Activated CD4-positive, CD25-positive, alpha-beta regulatory T cell treated with anti-CD3 and anti-CD28 coated beads, Interleukin-2, amount 50 U/mL, for 72 hours (primary cell): ENCODE measurements at places on chromosomes 5 and 9.
A peak's percentile ranks its signal among the peaks of the same experiment; 100 is the strongest.

DNA sequence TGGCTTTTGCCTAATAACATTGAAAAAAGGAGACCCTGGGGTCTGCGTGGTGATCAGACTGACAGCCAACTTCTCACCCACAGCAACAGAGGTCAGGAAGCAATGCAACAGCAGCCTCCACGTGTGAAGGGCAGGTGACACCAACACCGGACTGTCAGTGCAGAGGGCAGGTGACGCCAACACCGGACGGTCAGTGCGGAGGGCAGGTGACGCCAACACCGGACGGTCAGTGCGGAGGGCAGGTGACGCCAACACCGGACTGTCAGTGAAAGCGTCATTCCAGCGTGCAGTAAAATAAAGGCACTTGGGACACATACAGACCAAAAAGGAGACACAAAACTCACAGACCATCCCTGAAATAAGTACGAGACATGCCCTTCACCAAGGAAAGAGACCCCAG, 37.2 kb upstream of the CEP72 start:
- no peak for DNase-seq

DNA sequence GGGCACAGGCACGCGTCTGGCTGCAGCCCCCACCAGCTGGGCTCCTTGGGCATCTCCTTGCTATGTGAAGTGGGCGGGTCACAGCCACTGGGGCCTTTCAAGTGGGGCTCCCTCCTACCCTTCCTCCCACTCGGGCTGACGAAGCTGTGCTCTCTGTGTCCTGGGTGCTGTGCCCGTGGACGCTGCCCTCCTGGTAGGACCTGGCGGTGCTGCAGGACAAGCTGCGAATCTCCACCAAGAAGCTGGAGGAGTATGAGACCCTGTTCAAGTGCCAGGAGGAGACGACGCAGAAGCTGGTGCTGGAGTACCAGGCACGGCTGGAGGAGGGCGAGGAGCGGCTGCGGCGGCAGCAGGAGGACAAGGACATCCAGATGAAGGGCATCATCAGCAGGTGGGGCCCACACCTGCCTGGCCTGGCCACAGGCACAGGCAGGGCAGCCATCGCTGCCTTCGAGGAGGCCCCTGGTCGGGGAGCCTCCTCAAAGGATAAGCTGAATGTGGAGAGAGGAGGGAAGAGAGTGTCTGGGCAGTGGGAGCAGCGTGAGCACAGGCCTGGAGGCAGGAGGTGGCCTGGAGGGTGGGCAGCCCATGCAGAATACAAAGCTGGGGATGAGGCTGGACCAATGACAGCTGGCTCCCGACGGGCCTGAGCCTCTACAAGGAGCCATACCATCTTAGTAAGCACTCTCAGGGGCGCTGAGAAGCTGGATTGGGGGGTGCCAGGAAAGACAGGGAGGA, 124.7 kb downstream of the DAB2IP start:
- DNase-seq, result no peak

- DNase-seq, result no peak
These were observed 192.4 kb downstream of the ADAMTSL1 start for GRCh38 chr9:18666348-18666747.

DNA sequence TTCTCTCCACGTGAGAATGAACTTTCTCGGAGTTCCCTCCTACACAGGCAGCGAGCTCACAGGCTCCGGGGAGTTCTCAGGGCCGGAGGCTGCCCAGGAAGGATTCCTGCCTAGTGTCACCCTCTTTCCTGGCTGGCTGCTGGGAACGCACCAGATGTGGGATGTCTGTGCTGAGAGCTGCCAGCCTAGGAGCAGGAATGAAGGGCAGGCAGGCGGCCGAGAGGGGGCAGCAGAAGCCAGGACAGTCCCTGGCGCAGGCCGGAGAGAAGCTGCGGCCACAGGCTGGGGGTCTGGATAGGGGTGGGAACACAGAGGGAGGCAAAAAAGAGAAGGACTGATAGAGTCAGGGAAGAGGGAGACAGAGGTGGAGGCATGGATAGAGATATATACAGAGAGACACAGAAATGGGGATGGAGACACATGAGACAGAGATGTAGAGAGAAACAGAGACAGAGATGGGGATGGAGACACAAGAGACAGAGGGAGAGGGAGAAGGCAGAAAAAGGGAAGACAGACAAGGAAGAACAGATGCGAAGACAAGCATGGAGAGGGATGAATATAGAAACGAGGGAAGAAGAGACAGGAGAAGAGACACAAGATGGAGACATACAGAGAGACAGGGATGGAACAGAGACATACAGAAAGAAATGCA, 25.3 kb upstream of the ENHO start:
- DNase-seq, result no peak

DNA sequence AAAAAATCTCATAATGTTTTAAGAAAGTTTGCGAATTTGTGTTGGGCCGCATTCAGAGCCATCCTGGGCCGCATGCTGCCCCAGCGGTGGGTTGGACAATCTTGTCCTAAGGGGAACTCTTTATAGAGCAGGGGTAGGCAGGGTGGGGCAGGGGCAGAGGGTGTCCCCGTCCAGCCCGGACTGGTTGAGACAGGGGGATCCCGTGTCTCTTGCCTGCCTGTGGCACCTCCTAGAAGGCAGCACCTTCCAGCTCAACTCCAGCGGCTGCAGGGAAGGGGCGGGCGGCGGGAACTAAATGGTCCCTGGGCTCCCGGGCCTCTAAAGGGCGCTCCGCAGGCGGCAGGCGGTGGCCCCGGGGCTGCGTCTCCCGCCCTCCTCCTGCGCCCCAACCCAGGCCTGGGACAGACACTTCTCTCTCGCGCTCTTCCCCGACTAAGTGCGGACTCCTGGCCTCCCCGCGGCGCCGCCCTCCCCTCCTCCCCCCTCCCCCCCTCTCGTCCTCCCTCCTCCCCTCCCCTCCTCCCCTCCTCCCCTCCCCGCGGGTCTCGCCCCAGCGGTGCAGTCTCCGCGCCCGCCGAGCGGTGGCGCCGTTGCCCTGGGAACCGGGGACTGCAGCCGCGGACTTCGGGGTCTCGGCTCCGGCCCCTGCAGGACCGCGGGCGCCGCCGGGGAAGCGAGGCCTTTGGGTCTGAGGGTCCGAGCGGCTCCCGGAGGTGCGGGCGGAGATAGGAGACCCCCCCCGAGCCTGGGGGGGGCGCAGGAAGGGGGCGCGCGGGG, 132.6 kb downstream of the MRPL36 start:
- no peak for DNase-seq

- no peak for DNase-seq
These were observed 90.2 kb downstream of the PLK2 start for GRCh38 chr5:58369513-58370190.

GRCh38 chr5:54746346-54746745, 228.8 kb downstream of the SNX18 start:
- no peak for DNase-seq

- no peak for DNase-seq
These were observed 47.7 kb downstream of the MAPKAP1 start for GRCh38 chr9:125659201-125659840.

- DNase-seq, result no peak
These were observed 38.6 kb downstream of the AMBP start for GRCh38 chr9:114039484-114039883.

DNA sequence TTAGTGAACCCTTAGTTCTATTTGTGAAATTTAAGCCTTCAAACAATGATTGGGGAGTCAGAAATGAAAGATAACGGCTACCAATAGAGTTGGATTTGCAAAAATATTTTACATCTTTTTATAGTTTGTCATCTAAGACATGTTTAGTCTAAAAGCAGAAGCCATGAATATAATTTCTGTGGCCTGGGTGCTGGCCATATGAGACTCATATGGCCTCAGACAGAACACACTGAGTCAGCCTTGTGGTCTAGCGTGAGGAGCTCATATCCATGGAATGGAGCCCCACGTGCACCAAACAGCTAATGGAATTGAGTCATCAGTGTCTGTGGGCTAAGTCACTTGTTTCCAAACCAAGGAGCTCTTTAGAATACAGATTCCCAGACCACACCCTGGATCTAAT, 240.7 kb upstream of the NREP start:
- DNase-seq, result no peak

DNA sequence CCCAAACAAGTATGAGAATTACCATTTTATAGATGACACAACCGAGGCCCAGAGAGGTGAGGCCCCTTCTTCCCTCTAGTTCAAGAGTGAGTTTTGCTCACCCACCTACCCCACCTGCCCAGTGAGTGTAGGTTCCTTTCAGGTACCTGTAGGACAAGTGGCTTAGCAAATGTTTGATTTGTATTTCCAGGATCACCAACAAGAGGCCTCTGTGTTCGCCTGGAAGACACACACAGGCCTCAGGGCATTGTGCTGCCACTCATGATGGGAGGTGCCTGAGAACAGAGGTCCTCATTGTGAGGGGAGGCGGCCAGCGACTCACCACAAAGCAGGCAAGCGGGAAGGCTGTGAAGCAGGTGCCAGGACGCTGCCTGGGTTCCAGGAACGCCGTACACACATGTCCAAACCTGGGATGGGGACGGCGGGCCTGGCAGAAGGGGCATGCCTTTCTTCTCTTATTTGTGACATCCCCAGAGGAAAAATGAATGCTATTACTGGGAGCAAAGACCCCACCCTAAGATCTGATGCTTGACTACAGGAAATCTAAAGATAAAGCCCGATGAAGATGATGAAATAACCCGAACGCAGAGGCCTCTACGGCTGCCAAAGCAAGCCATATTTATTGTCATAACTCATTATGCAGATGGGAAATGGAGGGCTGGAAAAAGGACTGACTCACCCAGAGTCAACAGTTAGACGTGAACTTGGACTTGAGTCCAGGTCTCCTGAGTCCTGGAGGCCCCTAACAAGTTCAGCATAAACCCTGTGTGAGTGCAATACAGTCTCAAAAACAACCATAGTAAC, 60.2 kb upstream of the SLC25A51 start:
- no peak for DNase-seq

DNA sequence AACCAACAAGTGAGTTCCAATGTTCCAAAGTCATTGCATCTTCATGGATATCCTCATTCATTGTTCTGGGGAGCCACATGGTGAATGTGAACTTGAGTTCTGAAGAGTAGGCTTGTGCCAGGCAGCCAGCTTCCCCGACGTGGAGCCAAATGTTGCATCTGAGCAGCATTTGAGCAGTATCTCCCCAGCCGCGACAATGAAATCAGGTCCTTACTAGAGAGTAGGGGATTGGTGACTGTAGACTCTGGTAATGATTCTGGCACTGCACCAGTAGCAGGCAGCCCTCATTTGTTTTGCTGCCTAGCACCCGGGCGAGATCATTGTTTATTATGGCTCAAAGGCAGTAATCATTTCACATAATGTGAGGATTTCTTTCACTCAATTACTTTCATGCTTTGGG, 451.4 kb upstream of the C9orf72 start:
- DNase-seq, result no peak

DNA sequence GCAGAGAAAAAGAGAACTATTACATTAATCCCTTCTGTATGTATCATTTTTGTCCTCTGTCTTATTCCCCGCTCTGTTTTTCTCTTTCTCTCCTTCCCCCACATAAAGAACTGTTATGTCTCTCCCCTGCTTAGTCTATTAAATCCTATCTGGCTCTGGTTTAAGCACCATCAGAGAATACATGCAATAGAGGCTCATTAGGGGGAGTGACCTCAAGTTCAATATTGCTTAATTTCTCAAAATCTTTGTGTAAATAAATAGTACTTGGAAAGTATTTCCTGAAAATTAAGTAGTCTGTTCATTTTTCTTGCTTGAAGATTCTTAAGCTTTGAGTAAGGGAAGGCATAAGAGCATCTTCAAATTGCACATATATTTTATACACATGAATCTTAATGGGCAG, 41.2 kb upstream of the FAM174A start:
- no peak for DNase-seq

DNA sequence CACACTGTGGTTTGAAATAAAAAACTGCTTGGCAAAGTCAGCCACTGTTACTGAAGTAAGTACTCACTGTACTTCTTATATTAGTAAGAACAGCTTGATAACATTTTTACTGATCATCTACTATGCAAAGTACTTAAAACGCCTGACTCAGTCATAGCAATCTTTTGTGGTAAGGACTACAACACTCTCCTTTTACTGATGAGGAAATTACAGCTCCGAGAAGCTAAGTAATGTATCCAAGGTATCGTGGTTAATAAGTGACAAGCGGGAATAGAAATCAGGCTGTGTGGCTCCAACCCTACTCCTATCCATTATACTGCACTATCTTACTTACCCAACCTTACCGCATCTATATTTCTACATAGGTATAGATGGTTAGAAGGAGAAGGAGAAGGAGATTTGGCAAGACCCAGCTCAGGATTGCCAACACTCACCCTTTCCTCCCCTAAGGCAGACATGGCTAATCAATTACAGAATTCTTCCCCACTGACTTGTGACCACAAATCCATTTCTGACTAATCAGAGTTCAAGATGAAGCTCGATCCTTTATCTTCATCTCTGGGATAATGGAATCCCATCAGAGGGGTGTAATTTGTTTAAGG, 281.4 kb downstream of the SPOCK1 start:
- DNase-seq, result no peak

- no peak for DNase-seq
These were observed 74.5 kb upstream of the MEGF10 start for GRCh38 chr5:127216143-127216542.

GRCh38 chr5:159427180-159428012, 97.1 kb upstream of the IL12B start:
- DNase-seq, result no peak

DNA sequence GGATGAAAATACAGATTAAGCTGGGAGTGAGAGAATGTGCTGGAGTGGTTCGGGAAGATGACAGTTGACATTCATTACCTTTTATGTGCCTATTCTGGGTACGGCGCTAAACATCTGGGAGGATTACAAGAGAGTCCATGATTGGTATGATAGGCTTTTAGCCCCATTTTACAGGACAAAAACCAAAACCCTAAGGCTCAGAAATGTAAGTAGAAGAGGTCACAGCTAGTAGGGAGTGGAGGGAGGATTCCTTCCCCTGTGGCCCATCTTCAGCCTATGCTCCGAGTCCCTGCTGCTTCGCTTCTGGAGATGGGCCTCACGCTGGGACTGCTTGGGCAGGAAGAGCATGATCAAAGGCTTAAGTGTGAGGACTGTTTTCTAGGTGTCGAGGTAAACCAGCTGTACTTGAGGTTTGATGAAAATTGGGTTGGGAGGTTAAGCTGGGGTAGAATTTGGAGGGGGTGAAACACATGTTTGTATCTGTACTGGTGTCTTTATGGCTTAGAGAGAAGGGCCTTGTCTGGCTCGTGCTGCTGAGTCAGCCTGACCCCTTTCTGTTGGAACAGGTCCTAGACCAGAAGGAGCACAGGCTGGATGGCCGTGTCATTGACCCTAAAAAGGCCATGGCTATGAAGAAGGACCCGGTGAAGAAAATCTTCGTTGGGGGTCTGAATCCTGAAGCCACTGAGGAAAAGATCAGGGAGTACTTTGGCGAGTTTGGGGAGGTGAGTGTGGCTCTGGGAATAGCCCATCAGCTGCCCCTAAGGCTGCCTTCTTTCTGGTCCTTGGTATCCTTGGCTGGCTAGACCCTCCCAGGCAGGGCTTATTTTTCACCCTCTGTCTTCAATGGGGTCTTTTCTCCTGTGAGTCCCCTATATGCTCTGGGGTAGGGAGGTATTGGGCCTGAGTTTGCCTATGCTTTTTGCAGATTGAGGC, 2.1 kb downstream of the HNRNPAB start:
- DNase-seq, result peak; percentile 14
